ENCODE measurements at places on chromosomes 6 and 20.
A peak's percentile ranks its signal among the peaks of the same experiment; 100 is the strongest.

GRCh38 chr6:43457643-43458042, 2.3 kb upstream of the DLK2 start:
- no peak for DNase-seq

DNA sequence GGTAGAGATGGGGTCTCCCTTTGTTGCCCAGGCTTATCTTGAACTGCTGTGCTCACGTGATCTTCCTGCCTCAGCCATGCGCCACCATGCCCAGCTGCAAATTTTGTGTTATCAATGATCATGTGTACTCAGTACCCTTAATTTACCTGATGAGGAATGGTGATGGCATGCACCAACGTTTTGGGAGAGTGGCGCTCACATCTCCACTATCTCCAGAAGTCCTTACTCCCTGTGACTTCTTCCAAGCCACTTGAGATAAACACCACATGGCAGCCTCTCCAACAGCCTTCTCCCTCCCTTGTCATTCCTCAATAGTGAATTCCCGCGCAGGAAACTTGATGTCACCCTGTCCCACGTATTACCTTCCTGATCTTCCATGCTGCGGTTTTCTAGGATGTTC, 58.1 kb downstream of the PSMG4 start:
- DNase-seq, result no peak

DNA sequence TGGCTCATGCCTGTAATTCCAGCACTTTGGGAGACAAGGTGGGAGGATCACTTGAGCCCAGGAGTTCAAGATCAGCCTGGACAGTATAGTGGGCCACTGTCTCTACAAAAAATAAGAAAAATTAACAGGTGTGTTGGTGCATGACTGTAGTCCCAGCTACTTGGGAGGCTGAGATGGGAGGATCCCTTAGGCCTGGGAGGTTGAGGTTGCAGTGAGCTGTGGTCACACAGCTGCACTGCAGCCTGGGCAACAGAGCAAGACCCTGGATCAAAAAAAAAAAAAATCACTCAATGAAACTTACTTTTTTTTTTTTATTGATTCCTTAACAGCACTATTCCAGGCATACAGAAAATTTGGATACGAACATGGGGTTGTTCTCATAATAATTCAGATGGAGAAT, 14.0 kb downstream of the CDKAL1 start:
- DNase-seq, result no peak

GRCh38 chr6:27836783-27837624, 75.2 kb downstream of the OR2B2 start:
- peak; percentile 73 for DNase-seq

GRCh38 chr6:109308018-109308492, 74.2 kb downstream of the CD164 start:
- DNase-seq, result no peak

Measured in ACHN (cell line).